ENCODE measurements at places on chromosomes 16 and 17. TPM values are rescaled to one million over a fixed set of nuclear protein-coding genes. Genes with fewer than 3 reads are reported as not detected.
A peak's percentile ranks its signal among the peaks of the same experiment; 100 is the strongest.

The CES5A gene
- total RNA-seq = not detected

The CDRT15 gene
- not detected for total RNA-seq

The G6PC1 gene
- total RNA-seq = not detected

The SPATA32 gene
- not detected for total RNA-seq

The MYCBPAP gene
- 0.30 TPM for total RNA-seq

DNA sequence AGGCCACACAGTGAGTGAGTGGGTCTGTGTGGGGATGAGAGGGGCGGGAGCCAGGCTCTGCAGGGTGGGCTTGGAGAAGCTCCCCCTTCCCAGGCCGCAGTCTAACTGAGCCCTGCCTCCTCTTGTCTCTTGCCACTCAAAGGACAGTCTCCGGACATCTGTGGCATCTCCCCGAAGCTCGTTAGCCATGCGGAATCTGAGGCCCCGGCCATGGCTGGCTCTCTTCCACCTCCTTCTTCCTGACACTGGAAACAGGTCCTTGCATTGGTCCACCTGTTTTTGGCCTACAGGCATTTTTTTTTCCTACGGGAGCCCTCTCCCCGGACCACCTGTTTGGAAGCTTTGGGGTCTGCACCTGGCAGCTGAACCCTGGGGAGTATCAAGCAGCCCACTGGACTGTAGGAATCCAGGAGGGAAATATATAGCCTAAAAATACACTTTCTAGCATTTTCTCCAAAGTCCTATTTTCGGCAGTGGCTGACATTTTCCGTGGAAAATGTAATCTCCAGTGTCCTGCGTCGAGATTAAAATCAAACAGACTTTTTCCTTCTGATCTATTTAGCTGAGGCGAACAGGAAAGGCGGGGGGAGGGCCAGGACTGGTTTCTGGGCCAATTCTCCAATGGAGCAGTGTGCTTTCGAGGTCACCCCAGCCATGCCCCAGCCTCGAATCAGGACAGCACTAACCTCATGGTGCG, 9.1 kb downstream of the ATP2A3 start:
- no peak for DNase-seq

GRCh38 chr17:1752425-1753262, 9.2 kb upstream of the SERPINF1 start:
- DNase-seq = no peak

GRCh38 chr17:78154903-78155811, 9.0 kb downstream of the C17orf99 start:
- DNase-seq = peak; percentile 81

GRCh38 chr16:50301626-50302471, 35.5 kb downstream of the ADCY7 start:
- DNase-seq = peak; percentile 54

- no peak for DNase-seq
Measured at GRCh38 chr17:49468811-49469385, 26.2 kb upstream of the NGFR start.

DNA sequence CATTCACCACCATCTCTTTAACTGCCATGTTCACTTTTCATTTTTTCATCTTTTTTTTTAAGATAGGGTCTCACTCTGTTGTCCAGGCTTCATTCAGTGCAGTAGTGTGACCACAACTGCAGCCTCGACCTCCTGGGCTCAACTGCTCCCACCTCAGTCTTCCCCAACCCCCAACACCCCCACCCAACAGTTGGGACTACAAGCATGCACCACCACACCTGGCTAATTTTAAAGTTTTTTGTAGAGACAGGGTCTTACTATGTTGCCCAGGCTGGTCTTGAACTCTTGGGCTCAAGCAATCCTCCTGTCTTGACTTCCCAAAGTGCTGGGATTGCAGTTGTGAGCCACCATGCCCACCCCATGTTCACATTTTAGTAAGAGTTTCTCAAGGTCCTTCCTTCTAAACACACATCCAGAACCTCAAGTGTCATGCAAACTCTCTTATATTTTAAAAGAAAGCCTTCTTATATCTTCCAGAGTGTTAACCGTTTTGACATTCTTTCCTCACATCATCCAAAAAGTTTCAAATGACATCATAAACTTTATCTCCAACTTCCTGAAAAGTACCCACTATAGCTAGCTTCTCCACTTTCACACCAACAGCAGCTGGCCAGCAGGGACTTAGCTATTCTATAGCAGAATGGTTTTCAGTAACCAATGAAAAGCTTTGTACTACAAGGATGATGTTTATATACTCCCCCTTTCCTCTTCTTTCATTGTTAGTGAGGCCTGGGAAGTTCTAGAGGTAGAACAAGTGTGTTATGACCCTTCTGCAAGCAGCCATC, 49.3 kb downstream of the TRAF4 start:
- DNase-seq = no peak

- DNase-seq = no peak
Measured at GRCh38 chr17:41177727-41178271, at the start of gene KRTAP4-2. Gene KRTAP4-2 (minus strand): TSS chr17:41178221. CDS start chr17:41178164, 57 bp downstream.

DNA sequence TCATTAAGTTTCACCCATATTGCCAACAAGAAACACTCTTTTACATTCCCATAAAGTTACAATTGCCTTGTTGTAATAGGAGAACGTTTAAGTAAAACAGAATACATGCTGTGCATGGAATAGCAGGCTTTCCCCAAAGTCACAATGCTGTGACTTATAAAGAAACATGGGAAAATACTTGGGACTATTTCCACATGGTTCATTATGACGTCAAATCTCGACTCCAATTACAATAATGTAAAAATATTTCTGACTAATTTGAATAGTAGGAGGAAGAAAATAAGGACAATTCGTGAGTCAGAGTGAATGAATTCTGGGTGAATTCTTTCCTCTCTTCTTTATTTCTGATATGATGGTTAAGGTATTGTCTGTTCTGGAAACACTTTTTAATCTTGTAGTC, 52.8 kb downstream of the CDH11 start:
- DNase-seq = no peak

- DNase-seq = no peak
Measured at GRCh38 chr17:7058831-7059447, 15.0 kb upstream of the SLC16A11 start.

DNA sequence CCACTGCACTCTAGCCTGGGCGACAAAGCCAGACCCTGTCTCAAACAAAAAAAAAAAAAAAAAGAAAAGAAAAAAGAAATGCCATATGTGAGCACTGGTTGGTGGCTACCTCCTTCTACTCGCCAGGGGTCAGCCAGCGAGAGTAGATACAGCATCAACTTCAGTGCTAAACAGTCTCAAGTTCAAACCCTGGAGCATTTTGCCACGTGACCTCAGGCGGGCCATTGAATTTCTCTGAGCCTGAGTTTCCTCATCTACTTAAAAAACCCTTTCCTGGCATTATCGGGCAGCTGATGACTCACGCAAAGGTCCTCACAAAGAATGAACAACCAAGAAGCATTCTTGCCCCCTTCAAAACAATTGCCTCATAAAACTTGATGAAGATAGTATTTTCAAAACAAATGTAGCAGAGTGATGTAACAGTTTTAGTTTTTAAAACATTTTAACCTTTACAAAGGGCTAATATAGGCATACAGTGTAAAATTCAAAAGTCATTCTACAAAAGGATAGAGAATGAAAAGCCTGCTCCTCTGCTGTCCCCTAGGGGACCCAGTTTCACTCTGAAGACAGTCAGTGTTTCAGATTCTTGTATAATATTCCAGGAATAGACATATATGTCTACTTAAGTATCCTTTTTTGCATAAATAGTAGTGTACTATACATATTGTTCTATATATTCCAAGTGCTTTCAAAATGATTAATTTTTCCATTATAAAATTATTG, 28.4 kb downstream of the DNAH2 start:
- peak; percentile 93 for DNase-seq

DNA sequence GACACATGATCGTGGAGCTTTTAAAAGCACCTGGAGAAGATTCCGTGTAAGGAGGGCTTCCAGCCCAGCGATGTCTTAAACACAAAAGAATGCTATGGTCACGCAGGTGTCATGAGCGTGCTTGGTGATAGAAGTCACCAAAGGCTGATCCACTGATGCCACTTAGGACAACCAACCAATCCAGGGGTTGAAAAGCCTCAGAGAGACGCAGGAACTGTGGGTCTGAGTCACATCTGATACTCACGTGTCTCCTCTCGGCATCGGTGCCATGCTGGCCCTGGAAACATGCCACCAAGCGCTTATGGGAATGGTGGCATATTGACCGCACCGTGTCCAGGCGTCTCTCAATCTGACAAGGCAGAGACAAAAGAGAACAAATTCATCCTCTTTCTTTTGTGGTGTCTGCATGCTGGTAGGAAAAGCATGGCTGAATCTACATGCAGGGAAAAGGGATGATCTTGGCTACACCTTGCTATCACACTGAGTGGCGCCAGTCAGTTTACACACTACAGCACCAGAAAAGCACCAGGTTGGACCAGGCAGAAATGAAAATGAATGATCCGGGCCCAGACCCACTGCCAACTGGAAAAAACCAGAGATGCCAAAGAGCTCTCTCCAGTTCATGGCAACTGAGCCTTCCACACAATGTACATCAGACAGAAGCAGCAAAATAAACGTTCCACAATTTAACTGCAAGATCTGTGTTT, 38.0 kb downstream of the ARHGAP17 start:
- DNase-seq = no peak

DNA sequence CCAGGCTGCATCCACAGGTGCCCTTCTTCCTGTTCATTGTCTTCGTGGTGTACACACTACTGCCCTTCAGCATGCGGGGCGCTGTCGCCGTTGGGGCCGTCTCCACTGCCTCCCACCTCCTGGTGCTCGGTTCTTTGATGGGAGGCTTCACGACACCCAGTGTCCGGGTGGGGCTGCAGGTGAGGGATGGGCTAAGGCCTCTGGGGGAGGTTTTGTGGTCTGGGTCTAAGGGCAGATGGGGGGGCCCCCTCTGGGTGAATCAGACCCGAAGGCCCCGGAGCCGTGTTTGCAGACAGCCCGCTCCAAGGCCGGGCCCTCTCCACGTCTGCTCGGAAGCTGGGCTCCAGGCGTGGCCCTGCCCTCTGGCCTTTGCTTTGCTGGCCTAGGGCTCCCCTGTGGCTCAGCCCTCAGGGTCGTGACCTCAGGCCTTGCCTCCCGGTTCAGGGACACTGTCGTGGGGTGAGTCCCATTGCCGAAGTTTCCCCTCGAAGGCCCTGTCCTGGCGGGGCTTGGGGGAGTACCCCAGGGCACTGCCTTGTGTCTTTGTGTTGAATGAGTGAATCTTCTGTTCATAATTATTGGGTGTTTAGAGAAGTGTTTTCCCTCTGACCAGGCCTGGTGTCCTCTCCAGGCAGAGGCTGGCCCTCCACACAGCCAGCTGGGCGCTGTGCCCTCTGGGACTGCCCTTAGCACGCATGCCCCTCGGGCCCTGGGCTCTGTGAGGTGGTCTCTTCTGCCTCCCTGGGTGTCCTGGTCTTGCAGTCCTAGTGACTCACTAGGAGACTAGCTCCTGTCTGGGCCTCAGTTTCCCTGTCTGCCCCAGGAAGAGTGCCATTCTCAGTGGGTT, 25.6 kb downstream of the ADCY7 start:
- DNase-seq = no peak

GRCh38 chr16:85602402-85603202, 10.5 kb upstream of the GSE1 start:
- DNase-seq = no peak
